Amniotic stem cell (primary cell): ENCODE measurements at places on chromosomes 7 and 10.
A peak's percentile ranks its signal among the peaks of the same experiment; 100 is the strongest.

- peak; percentile 41 for DNase-seq
Measured at GRCh38 chr10:59006511-59007306, 169.7 kb upstream of the PHYHIPL start.

DNA sequence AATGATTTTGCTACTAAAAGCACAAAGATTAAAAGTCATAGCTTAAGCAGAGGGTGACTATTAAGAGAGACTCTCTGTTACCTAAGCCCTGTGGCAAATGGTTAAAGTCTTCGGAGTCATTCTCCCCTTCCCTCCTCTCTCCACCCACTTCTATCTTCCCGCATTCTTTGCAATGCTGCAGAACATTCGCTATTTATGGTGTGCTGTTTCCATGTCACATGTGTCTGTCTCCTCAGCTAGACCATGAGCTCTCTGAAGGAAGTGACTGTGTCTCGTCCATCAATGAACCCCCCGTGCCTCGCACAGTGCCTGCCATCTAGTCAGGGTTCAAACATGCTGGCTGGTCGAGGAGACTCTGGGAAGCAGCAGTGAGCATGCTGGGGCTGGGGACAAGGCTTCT is 272.4 kb downstream of the USP6NL start:
- DNase-seq = no peak

DNA sequence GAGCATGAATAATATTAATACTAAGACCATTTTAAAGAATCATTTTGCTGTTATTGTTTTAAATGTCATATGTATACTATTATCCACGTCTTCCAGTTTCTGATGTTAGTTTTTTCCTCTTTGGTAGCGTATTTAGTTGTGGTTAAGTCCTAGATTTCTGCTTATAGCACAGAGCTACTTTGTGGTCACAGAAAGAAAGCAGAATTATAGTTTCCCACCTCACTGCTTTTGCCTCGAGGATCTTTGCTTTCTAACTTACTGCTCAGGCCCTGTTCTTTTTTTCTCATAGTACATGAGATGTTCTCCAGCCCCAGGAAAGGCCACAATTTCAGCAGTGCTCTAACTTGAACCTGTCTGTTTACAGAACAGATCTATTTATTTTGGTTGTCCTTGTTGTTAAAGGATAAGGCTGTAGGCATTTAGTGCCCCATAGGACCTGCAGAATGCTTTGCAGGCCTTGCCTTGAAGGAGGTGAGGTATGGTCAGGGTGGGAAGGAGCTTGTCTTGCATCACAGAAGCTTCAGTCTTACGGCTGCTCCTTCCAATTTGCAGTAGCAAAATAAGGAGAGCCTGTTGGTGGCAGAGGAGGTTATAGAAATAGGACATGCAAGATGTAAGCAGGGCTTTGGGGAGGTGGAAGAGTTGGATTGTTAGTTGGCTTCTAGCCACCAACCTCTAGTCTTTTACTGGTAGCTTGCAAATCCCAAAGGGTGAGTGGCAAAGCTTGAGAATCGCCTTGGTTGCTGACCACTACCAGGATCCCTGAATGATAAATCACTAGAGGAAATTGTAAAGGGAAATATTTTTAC is 129.1 kb downstream of the LRRC4 start:
- no peak for DNase-seq

DNA sequence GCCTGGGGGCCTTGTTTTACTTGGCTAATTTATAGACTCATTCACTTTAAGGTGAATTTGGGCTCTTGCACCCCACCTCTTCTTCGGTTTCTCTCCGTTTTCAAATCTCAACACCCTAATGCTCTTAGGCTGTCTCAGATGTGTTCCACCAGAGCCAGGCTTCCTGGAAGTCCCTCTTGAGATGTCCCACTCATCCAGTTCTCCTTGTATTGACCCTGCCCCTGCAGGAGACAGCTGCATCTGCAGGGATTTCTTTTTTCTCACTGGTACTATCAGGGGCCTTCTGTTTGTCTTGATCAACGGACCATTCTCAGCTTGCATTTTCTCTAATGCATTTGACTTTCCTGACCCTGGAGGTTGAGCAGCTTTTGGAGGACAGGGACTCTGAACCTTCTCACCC is 279.5 kb downstream of the GALNT17 start:
- DNase-seq = no peak

- DNase-seq = no peak
Measured at GRCh38 chr7:143493751-143494150, 16.1 kb downstream of the TAS2R41 start.

GRCh38 chr7:70720191-70720873 is 411.6 kb upstream of the GALNT17 start:
- no peak for DNase-seq

DNA sequence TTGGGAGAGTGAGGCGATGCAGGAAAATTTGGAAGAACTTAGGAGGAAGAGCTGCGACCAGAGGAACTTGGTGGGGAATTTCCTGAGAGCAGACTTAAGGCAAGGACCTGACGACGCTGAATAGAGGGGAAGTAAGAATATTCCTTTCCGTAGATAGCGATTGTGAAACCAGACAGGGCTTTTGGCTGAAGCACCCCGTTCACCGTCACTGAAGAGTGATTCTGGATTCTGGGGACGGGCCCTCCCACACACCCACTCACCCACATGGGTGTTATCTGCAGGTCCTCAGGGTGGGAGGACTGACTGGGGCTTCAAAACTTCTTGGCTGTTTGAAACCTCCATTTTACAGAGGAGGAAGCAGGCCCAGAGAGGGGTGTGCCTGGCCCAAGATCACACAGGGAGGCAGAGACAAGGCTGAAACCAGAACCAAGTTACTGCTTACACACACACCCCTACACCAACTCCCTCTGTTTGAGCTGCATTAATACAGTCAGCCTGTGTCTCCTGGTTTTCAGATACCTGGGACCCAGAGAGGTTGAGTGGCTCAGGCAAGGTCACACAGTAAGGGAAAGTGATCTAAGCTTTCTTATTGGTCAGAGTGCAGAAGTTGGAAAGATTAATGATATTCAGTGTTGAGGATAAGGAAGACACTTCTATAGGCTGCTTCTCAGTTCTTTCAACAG is 37.2 kb upstream of the CDH23 start:
- DNase-seq = no peak

DNA sequence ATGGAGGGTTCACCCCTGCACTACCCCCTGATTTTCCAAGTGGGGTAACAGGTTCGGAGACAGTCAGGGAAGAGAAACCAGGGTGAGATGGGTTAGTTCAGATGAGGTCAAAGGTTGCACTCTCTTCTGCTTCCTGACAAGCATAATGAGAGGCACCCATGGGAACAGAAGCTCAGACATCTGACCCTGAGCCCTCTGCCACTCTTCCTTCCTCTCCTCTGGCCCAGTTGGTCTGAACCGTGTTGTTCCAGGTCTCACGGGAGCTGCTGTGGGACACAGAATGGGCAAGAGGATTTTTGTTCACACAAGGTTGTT is 38.4 kb downstream of the DNAJB12 start:
- DNase-seq = no peak

- no peak for DNase-seq
Measured at GRCh38 chr7:116166156-116166555, 44.2 kb upstream of the TES start.

- DNase-seq = no peak
Measured at GRCh38 chr7:112853422-112853821, 63.2 kb upstream of the TMEM168 start.

- DNase-seq = no peak
Measured at GRCh38 chr7:80206763-80207162, 72.1 kb downstream of the GNAI1 start.

DNA sequence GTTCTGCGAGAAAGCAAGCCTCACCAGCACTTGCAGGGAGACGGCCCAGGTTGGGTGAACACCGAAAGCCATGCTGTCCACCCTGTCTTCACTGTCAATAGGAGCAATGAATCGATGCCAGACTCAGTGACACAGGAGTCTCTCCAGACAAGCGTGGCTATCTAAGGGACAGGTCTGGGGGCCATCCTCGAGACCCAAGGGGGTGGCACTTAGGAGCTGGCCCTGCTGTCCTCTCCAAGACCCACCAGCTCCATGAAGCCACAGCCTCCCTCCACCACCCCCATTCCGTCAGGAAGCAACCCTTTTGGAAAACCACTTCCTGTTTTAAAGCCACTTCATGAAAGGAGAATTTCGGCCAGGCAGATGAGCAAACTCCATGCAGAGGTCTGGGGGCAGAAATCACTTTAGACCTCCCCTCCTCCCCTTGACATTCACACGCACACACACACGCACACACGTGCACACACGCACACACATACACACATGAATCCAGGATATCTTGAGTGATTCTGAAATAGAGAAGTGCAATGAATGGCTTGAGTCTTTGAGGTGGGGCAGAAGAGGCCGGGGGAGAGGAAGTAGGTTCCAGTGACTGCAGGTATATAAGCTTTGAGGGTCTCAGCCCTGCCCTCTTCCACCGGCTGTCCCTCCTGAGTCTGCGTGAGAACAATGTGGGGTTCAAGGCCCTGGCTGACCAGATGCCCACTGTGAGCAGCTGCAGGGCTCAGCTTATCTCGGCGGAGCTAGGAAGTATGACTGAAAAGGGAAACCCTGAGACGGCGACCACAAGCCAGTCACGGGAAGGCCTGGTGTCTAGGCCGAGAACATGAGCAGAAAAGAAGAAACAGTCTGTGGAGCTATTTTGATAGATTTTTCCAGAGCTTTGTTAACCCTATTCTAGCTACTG is 25.0 kb downstream of the RGS10 start:
- DNase-seq = no peak

GRCh38 chr10:104913390-104913789 is 272.3 kb downstream of the SORCS3 start:
- DNase-seq = no peak

GRCh38 chr10:128046953-128047290 is 79.3 kb downstream of the MKI67 start:
- no peak for DNase-seq

DNA sequence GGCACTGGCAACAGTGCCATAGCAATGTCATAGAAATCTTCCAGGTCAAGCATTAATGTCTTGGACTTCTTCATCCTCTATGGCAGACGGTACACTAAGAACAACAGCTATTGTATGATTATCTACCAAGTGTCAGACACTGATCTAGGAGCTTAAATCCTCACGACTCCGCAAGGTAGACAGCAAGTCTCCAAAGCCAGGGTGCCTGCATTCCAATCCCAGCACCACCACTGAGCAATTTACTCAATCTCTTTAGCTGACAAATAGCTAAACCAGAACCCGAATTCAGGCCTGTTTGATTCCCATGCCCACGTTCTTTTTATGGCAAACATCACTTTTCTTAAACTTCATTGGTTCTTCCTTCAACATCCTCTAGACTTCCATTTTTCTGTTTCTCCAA is 31.8 kb downstream of the DNMBP start:
- no peak for DNase-seq

GRCh38 chr7:111011520-111011919 is 79.4 kb upstream of the LRRN3 start:
- DNase-seq = no peak

GRCh38 chr7:134625550-134625949 is 21.1 kb upstream of the BPGM start:
- peak; percentile 38 for DNase-seq

DNA sequence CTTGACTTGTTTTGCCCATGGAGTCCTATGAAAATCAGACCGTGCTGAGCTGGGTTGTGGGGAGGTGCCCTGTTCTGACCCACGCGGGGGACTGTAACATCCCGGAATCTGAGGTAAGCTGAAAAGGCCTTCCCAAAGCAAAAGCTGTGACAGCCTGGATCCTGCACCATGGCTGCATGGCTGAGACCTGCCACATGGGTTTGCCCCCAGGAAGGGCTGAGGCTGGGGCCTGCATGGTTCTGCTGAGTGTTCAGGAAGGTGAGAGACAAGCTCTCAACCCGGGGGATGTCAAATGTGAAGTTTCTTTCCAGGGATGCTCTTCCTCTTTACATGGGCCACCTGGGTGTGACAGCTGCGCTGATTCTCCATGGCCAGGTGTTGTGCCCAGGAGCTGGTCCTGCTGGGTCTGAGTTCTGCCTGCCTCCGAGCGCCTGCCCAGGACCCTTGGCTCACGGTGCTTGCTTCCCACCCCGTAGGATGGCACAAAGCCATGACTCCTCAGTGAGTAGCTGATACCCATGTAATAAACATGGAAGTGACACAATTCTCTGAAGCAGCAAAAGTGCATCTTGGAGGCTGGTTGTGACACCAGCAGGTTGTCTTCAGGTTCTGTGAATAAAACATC is 58.3 kb downstream of the VIPR2 start:
- no peak for DNase-seq

GRCh38 chr7:77370606-77371005 is 45.5 kb downstream of the GSAP start:
- DNase-seq = no peak

GRCh38 chr10:52890281-52890680 is 117.7 kb upstream of the MBL2 start:
- no peak for DNase-seq

DNA sequence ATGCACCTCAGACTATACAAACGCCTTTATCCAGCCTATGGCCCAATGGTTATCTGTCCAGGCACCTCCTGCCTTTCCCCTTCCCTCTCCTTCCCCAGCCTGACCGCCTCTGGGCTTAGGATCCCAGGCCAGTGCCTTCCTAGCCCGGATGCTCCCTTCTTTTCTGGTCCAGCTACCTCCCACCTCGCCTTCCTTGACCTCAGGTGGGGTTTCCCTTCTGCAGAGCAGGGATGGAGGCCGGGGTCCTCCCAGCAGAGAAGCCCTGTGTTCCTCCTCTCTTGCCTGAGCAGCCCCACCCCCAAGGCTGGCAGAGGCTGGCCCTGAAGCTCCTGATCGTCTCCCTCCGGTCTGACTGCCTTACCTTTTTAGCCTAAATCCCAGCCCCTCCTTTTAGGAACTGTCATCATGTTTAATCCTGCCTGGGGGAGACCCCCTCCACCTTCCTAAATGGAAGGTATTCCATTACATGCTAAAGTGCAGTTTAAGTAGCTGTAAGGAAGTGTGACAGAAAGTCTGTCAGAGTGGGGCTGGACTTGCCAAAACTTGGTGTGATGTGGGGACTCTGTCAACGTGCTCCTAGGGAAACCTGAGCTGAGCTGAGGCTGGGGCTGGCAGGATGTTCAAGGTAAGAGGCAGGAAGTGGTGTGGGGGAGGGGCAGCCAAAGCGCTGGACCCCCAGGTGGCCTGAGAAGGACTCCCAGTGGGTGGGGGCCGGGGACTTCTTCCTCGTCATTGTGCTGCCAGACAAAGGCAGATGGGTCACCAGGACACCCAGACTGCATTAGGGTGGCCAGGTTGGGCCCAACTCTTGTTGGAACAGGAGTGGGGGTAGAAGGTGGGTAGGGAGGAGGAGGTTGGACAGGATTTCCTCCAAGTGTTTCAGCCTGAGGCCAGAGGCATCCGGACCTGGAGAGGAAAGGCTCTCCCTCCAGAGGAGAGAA is 39.5 kb downstream of the LBX1 start:
- DNase-seq = no peak

DNA sequence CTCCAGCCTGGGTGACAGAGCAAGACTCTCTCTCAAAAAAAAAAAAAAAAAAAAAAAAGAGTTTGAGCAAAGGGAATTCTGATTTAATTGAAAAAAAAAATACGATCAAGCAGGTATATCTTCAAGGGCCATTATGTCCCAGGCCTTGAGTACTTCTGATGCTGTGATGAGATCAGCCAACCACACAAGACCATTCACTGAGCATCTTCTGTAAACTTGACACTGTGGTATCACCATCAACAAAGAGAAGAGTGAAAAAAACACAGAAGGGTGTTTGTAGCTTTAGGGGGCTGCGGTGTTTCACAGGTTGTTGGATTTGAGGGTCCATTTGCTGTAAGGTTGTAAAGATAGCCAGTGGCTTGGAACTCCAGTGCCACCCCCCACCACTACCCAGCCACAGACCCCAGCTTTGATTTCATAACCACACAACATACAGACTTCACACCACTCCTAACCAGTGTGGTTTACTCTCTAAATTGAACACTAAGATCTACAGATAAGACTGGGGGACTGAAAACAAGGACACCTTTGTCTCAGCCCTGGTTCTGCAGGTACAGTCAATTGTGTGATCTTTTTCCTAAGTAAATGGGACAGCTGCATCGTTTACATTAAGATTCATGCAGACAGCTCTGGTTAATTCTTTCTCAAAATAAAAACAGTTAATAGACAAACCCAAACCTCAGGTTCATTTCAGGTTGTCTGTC is 66.4 kb downstream of the CDC123 start:
- DNase-seq = no peak
